Activated effector memory CD4-positive, alpha-beta T cell treated with anti-CD3 and anti-CD28 coated beads, Interleukin-2, amount 50 U/mL, for 16 hours (primary cell): ENCODE measurements at places on chromosomes 7 and 10.

DNA sequence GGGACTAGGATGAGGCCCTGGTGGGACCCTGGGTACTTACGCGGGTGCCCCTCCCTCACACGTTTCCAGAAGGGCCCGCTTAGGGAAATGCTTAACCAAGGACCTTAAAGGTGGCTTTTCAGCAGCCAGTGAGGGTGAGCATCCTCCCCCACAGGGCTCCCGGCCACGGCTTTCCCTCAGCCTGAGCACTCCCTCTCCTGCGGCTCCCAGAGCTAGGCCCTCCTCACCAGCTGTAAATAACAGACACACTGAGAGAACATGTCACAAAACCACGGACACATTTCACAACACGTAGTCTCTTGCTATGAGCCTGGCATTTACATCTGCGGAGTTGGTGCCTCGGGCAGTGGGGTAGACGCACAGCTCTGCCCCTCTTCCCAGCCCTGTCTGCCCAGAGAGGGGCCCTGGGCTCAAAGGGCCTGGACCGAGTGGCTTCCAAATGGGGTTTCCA is 25.2 kb downstream of the GRID1 start:
- DNase-seq = peak; percentile 50

- no peak for DNase-seq
Measured at GRCh38 chr7:66638309-66639099, 9.8 kb downstream of the KCTD7 start.

GRCh38 chr7:129707910-129708499 is 96.5 kb downstream of the NRF1 start:
- no peak for DNase-seq

- DNase-seq = no peak
Measured at GRCh38 chr7:2921653-2922347, 77.7 kb upstream of the GNA12 start.

- no peak for DNase-seq
Measured at GRCh38 chr10:54203401-54203800, 597.6 kb downstream of the PCDH15 start.

DNA sequence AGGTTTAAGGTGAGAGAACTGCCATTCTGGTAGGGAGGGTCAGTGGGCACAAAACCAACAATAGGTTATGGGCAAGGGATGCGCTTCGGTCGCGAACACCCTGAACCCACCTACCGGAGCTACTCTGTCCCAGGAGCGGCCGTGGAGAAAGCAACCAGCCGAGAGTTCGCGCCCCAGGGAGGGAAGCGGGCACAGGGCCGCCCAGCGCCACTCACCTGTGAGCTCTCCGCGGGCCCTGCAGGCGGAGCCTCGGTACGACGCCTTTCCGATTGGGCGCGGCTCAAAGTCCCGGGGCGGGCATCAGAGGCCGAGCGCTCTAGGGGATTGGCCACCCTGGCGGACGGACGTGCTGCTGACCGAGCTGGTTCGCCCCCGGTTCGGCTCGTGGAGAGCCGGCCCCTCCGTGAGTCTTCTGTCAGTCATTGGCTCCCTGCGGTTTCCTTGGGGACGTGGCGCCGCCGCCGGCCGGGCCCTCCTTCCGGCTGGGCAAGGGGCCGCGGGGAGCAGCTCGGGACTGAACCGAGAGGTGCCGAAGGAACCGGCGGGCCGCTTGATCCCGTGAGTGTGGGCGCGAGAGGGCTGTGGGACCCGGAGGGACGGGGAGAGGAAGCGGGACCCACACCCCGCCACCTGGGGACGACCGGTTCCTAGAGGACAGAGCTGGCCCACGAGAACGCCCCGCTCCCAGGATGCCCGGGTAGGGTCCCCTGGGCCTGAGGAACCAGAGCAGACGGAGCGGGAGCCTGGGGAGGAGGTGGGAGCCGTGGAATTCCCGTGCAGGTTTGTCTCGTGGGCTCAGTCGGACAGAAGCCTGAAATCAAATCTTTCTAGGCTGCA is at the start of gene ENTPD7:
Gene ENTPD7, plus strand, starts transcription at position 479 of the 837 bp plus-strand sequence. CDS start 448 bp downstream, outside the sequence.
- DNase-seq = peak; percentile 96

- no peak for DNase-seq
Measured at GRCh38 chr7:93119191-93119905, 1.6 kb upstream of the SAMD9 start.

- DNase-seq = no peak
Measured at GRCh38 chr10:110387617-110387982, 82.9 kb upstream of the SMNDC1 start.

DNA sequence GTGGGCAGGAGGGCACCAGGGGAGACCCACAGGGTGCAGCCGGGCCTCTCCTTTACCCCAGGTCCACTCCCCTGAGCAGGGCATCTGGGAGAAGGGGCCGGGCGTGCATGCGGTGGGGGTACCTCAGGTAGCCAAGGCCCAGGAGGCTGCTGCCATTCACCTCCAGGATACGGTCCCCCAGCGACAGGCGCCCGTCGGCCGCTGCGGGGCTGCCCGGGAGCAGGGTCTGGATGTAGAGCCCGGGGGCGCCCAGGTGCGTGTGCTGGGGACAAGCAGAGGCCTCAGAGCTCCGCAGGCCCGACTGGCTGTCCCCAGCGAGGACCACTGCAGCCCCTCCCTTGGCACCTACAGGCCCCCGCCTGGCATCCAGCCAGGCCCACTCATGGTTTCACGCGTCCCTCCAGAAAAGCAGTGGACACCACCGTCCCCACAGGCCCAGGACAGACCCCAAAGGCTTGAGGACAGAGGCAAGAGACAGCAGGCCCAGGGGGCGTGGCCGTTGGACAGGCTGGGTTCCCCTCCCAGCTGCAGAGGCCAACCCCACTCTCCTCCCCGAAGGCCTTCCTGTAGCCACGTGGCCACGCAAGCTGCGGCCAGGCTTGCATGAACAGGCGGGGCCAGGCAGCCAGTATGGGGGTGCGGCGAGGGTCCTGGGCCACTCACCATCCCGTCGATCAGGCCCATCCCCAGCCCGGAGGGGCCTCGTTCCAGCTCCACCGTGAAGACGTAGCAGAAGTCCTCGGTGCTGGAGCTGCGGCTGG is 24.3 kb downstream of the AP5Z1 start:
- DNase-seq = no peak

GRCh38 chr10:75432176-75432575 is 752 bp downstream of the LRMDA start:
- peak; percentile 19 for DNase-seq

- DNase-seq = no peak
Measured at GRCh38 chr7:124369310-124369709, 336.4 kb upstream of the TMEM229A start.

- peak; percentile 75 for DNase-seq
Measured at GRCh38 chr7:105015390-105015965, 1.5 kb downstream of the KMT2E start.

GRCh38 chr7:92632791-92633190 is 42.6 kb upstream of the FAM133B start:
- no peak for DNase-seq

GRCh38 chr7:22992874-22993840 is 20.8 kb downstream of the HYCC1 start:
- no peak for DNase-seq

DNA sequence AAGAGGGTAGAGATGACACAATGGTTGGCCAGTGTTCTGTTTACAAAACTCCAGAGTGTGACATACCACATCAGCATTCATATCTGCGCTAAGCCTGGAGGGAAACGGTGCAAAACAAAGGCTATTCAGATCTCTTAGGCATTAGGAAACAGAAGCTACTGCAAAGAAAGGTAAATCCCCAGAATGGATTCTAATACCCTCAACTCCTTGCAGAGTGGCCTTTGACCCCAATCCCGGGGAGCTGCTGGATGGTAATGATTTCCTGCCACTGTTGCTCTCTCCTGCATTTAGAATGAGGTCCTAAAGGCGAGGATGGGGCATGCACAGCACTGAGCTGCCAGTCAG is 65.2 kb downstream of the AOAH start:
- no peak for DNase-seq

- no peak for DNase-seq
Measured at GRCh38 chr7:42351316-42351935, 114.4 kb upstream of the GLI3 start.

- DNase-seq = peak; percentile 81
Measured at GRCh38 chr10:79400146-79401004, 45.0 kb downstream of the ZCCHC24 start.

- no peak for DNase-seq
Measured at GRCh38 chr7:73824986-73825385, 5.8 kb upstream of the CLDN4 start.

- peak; percentile 75 for DNase-seq
Measured at GRCh38 chr7:102404005-102404861, 8.1 kb downstream of the PRKRIP1 start.

- no peak for DNase-seq
Measured at GRCh38 chr10:72027498-72027897, 60.9 kb downstream of the SPOCK2 start.

GRCh38 chr10:57948796-57949195 is 318.9 kb downstream of the IPMK start:
- DNase-seq = no peak
